Right renal cortex interstitium (tissue), 3 donors: ENCODE measurements at places on chromosomes 16 and 17.

- peak; percentile 36 for DNase-seq
Measured at GRCh38 chr17:56009795-56010651, 143.3 kb upstream of the ANKFN1 start.

GRCh38 chr17:31462261-31462660 is 70.8 kb downstream of the RAB11FIP4 start:
- no peak for DNase-seq

DNA sequence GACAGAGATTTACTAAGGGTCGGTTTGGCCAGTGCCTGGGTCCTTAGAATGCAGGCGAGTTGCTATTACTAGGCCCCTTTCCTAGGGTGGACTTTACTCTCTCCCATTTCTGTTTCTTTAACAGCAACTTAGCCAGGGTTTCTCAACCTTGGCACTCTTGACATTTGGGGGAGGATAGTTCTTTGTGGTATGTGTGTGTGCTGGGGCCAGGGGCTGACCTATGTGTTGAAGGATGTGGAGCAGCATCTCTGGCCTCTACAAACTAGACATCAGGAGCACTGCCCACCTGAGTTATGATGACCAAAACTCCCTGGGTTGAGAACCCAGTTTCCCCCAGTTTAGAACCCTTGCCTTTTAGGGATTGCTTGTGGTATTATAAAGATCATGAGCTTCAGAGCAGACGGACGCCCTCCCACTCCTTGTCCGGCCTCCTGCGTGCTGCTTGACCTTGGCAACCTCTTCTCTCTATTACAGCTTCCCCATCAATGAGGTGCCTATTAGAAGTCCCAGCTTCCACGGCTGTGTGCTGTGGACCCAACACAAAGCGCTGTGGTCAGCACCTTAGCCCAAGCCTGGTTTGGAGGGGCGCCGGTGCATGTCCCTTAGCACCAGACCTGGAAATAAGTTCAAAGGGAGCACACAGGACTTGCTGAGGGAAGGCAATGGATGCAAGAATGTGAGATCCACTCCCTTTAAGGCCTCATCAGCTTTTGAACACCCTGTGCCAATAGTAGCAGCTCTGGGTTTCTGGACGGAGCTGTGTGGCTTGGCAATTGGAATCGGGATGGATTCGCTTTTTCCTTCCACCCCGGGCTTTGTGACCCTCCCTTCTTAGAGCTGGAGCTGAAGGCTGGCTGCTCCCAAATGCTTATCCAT is 239.2 kb upstream of the MAF start:
- no peak for DNase-seq

DNA sequence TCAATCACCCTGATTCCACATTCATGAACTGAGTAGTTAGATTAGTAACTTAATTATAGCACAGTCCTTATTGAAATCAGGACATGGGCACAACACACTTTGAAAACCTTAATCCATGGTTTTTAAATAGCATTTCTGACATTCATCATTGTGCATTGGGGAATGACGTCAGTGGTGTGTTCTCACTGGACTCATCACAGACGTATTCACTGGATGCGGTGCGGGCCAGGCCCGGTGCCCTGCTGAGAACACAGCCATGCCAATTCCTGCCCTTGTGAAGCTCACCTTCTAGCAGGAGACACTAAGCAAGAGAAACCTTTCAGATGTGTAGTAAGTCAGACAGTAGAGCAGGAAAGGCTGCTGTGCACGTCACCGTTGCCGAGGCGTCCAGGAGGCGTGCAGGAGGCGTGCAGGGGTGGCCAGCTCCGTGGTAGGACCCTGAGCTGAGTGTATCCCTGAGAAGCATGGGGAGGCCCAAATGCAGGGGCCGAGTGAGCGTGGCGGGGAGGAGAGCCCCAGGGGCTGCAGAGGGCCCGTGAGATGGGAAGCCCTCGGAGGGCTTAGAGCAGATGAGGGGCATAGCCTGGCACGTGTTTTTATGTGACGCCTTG is 12.9 kb downstream of the BANP start:
- DNase-seq, result no peak

DNA sequence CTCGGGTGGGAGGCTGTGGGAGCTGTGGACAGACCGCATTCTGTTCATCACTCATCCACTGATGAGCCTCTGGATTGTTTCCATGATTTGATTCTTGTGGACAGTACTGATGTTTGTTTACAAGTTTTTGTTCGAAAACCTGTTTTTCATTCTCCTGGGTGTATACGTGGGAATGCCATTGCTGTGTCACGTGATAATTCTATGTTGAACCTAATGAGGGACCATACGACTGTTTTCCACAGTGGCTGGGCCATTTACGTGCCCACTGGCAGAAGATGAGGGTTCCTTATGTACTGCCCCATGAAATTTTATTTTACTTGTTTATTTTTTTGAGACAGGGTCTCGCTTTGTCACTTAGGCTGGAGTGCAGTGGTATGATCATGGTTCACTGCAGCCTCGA is 2.6 kb upstream of the ALG1 start:
- DNase-seq, result no peak

DNA sequence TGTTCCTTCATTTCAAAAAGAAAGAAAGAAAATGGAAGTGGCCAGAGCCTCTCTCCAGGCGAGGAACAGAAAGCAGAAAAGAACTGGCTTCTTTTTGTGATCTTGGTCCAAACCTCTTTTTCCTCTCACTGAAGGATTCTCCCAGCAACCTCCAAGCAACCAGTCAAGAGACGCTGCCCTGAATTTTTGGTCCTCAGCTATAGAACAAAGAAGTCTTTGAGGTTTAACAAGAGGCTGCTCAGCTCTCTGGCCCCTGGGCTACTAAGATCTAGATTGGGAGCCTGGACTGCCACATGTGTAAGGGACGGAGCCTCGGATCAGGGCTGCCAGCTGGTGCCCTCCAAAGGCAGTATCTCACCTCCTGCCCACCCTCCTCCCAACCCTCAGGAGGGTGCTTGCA is 62.6 kb downstream of the AXIN2 start:
- no peak for DNase-seq

DNA sequence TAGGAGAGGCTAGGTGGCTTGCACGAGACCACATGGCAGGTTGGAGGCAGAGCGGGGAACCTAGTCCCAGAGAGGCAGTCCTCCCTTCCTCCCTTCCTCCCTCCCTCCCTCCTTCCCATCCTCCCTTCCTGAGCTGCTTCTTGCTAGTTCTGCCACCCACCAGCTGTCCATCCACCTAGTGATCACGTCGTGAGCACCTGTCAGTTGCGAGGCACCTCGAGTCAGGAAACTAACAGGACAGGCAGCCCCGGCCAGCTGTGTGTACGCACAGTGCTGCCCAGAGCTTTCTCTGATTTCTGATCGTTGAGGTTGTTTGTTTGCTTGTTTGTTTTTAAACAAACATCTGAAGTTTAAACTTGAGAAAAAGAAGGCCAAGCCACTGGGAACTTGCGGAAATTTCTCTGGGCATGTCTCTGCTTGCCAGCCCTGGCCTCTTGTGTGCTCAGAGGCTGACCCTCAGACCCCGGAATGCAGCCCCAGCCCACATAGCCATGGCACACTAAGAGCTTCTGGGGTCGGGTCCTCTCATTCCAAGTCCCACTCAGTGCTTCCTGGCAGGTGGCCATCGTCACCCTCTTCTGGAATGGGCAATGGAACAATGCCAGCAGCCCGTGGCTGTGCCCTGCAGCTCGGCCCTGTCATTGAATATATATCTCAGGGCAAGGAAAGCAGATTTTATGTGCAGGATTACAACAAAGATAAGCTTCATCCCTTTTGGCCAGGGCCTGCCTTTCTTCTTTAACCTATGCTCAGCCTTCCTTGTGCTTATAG is 174.0 kb downstream of the KATNIP start:
- no peak for DNase-seq

GRCh38 chr17:29575511-29576213 is 7.2 kb downstream of the TP53I13 start:
- no peak for DNase-seq

GRCh38 chr17:18076936-18077335 is 10.8 kb upstream of the DRG2 start:
- no peak for DNase-seq

- DNase-seq, result no peak
Measured at GRCh38 chr17:56624912-56625311, 31.4 kb downstream of the NOG start.

DNA sequence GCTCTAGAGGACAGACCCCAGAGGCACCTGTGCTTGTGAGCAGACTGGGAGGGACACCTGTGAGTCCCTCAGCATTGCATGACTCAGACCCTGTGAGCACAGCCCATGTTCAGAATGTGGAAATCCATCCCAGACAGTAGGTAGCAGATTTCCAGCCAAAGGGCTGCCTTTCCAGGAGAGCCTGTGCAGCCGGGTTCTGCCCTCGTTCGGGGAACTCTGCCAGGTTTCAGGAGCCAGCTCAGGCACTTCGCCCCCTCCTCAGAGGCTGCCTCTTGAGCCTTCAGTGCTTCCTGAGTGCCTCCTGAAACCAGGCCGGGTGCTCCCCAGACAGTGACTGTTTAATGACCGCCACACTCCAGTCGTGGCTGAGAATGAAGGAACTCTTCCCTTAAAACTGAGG is 23.3 kb upstream of the SDR42E2 start:
- DNase-seq, result no peak

DNA sequence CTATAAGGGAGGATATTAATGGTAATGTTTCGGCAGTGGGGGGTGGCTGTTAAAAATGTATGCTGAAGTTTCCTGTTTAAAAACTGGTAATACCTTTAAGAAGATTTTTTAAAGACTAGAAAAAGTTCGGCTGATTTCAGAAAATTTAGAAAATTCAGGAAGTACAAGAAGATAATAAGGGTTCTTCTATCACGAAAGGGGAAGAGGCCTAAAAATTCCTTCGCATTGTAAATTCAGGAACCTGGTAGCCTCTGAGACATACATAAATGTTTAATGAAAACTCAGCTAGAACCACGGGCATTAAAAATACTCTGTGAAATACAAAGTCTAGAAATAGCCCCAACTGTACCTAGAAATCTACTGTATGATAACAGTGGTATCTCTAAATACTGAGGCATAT is 181.2 kb downstream of the PARN start:
- DNase-seq, result no peak

DNA sequence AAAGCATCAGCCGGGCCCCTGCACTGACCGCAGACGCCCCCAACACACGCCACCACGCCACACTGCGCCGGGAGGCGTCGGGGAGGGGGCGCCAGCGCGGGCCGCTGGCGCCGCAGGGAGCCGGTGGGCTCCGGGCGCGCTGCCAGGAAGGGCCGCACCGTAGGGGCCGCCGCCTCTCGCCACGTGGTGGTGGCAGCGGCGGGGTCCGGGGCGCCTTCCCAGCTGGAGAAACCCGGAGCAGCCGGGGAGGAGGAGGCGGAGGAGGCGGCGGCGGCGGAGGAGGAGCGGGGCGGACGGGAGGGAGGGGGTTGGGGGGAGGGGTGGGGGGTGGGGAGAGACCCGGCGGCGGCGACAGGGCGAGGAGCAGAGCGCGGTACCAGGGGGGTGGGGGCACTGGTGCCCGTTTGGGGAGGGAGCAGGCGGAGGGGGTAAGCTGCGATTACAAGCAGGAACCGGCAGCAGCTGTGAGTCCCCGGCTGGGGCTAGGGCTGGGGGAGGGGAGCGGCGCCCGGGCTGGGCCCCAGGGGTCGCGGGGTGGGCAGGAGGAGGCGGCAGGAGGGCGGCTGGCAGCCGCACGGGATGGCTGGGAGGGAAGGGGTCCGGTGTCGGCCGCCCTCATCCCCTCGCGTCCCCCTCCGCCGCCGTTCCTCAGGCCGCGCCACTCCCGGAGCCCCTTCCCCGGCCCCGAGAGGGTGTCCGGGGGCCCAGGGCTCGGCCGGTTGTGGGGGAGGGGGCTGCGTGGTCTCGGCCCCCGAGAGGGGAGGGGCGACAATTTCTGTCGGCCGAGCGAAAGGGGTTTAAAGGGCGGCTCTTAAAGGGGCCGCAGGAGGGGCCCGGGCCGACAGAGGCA is at the start of gene TBKBP1:
Gene TBKBP1, plus strand, starts transcription at position 431 of the 850 bp plus-strand sequence. CDS start 1,952 bp downstream, outside the sequence.
- DNase-seq, result peak; percentile 71

DNA sequence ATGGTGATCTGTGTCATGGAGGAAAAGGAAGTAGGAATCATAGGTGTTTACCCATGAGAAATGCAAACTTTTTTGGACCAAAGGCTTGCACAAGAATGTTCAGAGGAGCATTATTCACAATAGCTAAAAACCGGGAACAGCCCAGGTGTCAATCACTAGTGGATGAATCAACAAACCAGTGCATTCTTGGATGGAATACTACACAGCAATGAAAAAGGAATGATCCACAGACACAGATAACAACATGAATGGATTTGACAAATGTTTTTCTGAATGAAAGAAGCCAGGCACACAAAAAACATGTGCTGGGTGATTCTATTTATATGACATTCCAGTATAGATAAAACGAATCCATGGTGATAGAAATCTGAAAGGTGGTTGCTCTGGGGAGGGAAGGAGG is 36.0 kb downstream of the WSCD1 start:
- no peak for DNase-seq
